ENCODE measurements at places on chromosomes 4 and X.

GRCh38 chrX:119669424-119670037 is 23.4 kb downstream of the SEPTIN6 start:
- no peak for DNase-seq

- no peak for DNase-seq
Measured at GRCh38 chrX:38061335-38061734, 55.0 kb downstream of the SYTL5 start.

DNA sequence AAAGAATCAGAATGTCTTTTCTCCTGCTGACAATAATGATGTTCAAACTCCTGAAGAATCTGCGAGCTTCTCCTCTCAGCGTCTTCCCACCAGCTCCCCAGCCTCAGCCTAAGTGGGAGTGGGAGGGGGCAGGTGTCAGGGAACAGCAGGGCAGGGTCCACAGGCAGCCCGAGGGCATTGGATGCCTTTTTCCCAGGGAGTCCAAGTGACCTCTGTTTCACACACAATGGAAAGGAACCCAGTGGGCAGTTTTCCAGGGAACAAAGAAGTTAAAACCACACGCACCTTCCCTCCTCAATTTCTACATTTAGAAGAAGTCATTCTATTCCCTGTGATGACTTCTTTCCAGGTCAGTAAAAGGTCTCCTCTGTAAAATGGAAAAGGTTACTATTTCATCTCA is 278.5 kb downstream of the PARM1 start:
- no peak for DNase-seq

DNA sequence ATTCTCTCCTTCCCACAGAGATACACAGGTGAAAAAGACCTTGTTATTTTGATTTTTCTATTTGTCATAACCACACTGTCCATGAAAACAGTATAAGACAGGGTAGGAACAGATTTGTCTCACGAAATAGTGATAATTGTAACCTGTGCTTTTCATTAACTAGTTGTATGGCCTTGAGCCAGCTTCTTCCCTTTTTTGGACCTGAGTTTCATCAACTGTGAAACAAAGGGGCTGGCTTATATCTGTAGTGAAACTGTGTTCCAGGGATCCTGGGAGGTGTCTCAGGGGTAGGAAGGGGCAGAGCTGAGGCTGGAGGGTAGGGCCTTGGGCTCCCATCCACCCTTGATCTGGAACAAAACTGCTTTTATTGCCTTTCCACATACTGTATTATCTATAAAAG is 50.9 kb downstream of the MED28 start:
- DNase-seq, result no peak

DNA sequence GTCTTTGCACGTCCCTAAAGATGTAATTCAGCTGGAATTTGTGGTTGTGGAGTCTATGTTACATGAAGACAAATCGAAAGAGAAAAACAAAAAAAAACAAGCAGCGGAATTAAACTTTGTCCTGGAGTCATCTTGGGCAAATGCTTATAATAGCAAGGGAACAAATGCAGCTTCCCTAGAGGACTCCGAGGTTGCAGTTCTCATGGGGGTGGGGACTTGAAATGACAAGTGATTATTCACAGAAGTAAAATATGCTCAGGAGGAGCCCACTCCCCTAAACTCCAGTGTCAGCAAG is 362.4 kb downstream of the ARHGAP24 start:
- DNase-seq, result no peak

DNA sequence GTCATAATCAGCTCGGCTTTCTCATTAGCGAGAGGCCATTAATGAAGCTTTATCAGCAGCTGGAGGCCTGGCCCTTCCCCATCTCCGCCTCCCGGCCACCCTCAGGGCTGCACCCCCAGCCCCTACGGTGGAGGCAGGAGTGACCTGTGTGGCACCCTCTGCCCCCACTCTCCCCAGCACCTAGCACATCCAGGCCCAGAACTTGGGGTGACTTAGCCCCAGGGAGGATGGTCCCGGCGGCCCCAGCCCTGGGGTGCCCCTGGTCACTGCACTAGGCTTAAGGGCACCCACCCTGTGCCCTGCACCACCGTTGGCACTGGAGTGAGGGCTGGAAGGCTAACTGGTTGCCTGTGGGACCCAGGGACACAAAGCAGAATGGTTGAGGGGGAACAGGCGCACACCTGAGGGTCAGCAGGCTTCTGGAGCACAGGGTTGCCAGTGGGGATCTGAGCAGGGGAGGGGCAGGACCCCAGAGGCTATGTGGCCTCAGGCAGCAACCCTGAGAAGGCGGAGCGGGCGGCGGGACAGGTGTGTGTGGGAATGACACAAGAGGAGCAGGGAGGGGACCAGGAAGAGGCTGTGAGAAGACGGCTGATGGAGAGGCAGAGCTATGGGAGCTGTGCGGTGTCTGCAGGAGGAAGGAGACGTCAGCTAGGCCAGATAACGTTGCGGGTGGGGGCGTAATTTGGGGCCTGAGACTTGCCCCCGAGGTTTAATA is 120.2 kb downstream of the FAM53A start:
- DNase-seq, result no peak

GRCh38 chr4:136650541-136651277 is 881.6 kb downstream of the PCDH18 start:
- DNase-seq, result no peak

- DNase-seq, result no peak
Measured at GRCh38 chr4:14807856-14808255, 194.4 kb upstream of the CPEB2 start.

DNA sequence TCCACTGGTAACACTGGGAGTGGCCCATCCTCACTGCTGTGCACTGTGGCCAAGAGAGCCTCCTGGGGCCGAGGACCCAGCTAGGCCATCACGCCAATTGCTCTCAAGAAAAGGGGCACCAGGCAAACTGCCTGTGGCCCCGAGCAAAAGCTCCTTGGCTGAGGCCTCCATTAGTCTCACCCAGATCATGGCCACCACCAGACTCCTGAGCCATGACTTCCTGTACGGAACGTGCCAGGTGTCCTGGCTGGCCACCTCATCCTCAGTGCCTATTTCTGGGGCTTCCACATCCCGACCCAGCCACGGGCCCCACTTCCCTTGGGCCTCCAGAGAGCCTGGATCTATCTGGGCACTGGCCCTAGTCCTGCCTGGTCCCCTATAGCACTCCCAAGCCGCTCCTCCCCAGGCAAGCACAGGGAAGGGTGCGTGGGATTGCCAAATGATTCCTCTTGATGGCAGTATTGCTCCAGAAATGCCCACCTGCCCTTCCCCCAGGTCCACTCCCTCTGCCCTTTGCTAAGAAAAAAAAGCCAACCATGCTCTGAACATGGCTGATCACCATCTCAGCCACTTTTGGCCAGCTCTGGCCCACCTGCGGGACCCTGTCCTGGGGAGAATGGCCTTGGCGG is 212.6 kb upstream of the AGTR2 start:
- no peak for DNase-seq

GRCh38 chrX:56462389-56462788 is 101.0 kb upstream of the UBQLN2 start:
- no peak for DNase-seq

DNA sequence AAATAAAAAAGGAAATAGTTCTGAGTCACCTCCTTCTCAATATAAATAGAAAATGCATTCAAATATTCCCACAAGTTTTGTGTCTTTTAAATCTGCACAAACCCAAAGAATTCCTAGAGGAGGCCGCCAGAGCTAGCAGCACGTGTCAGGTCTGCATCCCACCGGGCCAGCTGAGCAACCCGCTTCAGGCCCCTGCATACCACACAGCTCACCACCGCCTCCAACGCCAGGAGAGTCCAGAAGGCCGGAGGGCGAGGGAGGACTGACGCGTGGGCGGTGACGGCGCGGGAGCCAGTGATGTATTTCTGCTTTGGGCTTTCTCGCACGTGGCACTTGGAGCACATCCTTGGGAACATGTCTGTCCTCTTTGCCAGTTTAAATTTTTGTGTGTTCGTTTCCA is 61.9 kb upstream of the CLDN34 start:
- no peak for DNase-seq

DNA sequence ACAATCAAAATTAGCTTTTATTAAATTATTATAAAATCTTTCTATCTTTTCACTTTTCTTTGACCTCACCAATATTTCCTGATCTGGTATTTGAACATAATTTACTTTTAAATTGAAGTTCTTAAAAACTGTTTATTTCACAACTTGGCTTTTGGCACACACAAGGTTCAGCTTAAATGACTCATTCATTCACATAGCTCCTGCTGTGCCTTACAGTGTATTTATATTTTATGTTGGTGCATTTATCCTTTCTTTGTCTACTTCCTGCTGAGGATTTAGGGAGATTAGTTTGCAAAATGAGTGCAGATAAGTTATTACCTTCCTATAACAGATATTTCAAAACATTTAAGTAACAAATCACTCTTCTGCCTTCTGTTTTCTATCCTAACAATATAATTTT is 430.6 kb downstream of the DTHD1 start:
- DNase-seq, result no peak

- DNase-seq, result no peak
Measured at GRCh38 chr4:98283219-98284189, 22.3 kb downstream of the RAP1GDS1 start.

GRCh38 chrX:7925867-7926472 is 1.2 kb downstream of the PNPLA4 start:
- DNase-seq, result peak; percentile 6

- DNase-seq, result no peak
Measured at GRCh38 chr4:78691334-78691754, 84.8 kb upstream of the BMP2K start.

DNA sequence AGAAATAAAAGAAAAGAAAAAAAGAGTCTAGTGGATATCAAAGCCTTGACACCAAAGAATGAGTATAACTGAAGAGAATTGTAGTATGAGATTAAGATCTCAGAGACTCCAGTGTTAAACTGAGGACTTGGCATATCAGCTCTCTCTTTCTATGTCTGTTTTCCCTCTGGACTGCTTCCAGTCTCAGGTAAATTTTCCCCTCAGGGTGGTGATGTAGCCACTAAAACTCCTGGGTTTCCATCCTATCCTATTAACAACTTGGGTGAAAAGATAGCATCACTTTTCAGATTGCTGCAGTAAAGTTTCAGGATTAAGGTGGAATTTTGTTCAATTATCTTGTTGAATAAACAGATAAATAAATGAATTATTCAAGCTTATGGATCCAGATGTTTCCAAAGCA is 85.7 kb downstream of the ATP10D start:
- no peak for DNase-seq

DNA sequence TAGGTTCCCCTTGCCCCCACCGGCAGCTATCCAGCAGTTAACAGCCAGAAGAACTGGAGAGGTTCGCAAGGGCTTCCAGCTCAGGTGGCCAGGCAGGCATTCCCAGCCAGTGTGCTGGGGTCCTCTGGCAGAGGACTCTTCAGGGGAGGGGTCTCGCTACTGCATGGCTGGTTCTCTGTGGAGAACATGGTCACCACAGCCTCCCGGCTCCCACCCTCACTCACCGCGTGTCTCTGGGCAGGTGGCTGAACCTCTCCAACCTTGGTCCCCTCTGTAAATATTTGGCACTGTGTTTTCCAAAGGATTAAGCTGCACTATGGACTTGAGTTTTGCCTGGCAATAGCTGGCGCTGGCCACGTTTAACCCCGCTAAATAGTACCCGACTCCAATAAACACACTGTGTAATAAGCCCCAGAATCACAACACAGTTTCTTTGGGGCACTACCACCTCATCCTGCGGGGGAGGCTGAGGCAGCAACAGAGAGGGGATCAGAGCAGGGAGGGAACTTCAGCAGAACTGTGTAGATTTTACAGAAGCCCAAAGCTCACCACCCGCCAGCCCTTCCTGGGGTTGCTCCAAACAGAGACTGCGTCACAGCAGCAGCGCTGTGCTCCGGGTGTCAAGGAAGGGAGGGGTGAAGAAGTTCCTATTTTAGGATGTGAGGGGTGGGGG is 15.2 kb downstream of the BCOR start:
- no peak for DNase-seq

GRCh38 chrX:81208916-81209315 is 7.0 kb downstream of the SH3BGRL start:
- DNase-seq, result no peak

- no peak for DNase-seq
Measured at GRCh38 chrX:38558686-38559085, 2.7 kb upstream of the TSPAN7 start.
